ENCODE measurements at places on chromosomes 2 and 18.

- peak; percentile 69 for DNase-seq
These were observed 63.5 kb downstream of the RTTN start for GRCh38 chr18:70142001-70142400.

DNA sequence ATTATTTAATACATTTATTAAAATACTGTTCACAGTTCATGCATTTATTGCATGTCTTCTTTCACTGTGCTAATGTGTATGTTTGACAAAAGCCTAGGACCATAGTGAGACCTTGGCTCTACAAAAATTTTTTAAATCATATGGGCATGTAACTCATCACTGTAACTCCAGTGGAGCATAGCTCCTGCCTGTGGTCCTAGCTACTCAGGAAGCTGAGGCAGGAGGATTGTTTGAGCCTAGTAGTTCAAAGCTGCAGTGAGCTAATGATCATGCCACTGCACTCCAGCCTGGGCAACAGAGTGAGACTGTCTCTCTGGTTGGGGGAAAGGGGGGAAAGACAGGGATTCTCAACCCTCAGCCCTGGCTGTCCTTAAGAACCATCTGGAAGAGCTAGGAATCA lies 137.8 kb downstream of the PRKCE start:
- no peak for DNase-seq

GRCh38 chr18:8730080-8730827 lies 24.9 kb downstream of the MTCL1 start:
- peak; percentile 72 for DNase-seq

- DNase-seq: no peak
These were observed 7.8 kb downstream of the FOSL2 start for GRCh38 chr2:28400419-28400818.

GRCh38 chr18:76388891-76389423 lies 106.1 kb downstream of the ZNF516 start:
- no peak for DNase-seq

DNA sequence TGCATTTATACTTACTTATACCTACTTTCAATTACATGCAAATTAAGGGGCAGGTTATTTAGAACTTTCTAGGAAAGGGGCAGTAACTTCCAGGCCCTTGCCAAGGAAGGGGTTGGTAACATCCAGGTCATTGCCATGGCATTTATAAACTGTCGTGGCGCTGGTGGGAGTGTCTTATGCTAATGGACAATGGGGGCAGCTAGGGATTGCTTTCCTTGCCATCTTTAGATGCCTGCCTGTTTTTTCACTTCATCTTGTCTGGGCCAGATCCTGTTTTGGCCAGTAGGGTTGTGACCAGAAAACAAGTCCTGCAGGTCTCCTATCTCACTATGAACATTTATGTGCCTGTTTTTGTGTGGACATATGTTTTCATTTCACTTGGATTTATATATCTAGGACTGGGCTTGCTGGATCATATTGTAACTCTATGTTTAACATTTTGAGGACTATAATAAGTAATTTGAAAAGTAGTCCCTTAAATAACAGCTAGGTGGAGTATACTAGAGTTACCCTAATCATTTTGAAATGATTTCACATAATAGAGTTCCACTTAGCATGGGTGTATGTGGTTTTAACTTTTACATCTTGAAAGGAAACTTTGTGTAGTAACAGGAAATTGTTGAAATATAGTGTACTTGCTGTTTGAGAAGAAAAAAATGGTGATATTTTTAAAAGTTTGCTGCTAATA lies 56.1 kb downstream of the LCLAT1 start:
- DNase-seq: no peak

- no peak for DNase-seq
These were observed 62.6 kb upstream of the TGFA start for GRCh38 chr2:70616168-70616694.

GRCh38 chr2:95276244-95276887 lies 2.1 kb downstream of the PROM2 start:
- no peak for DNase-seq

DNA sequence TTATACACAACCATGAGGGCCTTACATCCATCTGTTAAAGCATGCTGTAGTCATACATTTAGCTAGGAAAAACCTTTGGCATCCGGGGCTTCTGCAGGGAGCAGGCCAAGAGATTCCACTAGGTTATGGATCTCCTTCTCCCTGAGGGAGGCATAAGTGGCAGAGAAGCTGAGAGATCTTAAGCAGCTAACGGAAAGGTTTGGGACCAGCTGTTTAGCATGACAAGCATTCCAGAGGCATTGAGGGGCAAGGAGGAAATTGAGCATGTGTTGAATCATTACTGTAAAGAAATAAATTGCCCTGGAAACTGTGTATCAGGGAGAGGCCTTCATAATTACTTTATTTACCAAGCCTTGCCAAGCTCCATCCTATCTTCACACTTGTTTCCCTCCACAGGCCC lies 643.1 kb downstream of the CNTNAP5 start:
- DNase-seq: no peak

- peak; percentile 26 for DNase-seq
These were observed 61.3 kb upstream of the RAPGEF4 start for GRCh38 chr2:172674034-172674967.

- no peak for DNase-seq
These were observed 61.9 kb upstream of the HAAO start for GRCh38 chr2:42854207-42854818.

DNA sequence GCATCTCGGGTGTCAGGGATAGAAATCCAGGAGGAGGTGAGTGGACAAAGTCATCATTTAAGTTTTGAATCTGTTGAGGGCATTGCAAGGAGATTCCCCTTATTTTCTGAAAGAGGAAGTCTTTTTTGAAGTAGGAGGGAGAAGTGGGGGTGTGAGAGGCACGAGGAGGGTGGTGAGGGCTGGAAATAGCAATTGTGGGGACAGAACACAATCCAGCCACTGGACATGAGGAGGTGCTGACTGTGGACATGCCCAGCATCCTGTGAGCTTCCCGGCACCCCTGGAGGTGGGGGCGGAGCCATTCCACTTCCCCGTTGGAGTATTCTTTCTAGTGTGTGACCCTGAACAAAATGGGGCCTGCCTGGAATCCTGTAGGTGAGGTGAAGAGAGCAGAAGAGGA lies 310.7 kb upstream of the EPAS1 start:
- DNase-seq: no peak

DNA sequence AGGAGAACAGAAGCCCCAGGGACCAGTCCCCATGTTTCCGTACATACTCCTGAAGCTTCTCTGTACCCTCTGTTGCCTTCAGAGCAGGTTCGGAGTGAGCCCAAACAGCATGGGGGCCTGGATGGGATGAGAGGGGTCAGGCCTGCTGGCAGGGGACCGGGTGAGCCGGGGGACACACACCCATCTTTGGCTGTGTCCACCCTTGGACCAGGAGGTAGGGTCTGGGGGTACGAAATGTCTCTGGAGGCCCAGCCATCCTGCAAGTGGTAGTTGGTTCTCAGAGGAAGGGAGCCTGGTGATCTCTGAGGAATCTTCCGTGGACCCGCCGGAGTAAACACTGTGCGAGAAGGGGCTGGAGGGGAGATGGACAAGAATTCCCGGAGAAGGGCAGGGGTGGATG lies 15.3 kb downstream of the FBLN7 start:
- no peak for DNase-seq

DNA sequence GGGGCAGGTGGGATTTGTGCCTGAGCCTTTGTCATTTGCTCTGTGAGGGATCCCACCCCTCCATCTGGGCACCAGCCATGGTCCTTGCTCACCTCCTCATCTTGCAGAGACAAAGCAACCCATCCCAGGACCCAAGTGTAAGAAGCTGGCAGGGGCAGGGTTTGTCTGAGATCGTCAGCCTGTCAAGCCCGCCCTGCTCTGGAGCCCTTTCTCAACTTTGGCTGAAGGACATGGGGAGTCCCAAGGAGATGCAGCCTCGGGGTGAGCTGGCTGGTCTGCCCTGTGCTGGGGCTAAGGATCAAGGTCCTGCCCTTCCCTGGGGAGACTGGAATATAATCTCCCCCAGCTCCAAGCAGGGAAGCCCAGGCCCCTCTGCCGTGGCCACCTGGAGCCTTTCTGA lies 86.0 kb downstream of the CAPN13 start:
- DNase-seq: no peak

GRCh38 chr2:55585451-55586080 lies 31.9 kb downstream of the PPP4R3B start:
- DNase-seq: no peak

DNA sequence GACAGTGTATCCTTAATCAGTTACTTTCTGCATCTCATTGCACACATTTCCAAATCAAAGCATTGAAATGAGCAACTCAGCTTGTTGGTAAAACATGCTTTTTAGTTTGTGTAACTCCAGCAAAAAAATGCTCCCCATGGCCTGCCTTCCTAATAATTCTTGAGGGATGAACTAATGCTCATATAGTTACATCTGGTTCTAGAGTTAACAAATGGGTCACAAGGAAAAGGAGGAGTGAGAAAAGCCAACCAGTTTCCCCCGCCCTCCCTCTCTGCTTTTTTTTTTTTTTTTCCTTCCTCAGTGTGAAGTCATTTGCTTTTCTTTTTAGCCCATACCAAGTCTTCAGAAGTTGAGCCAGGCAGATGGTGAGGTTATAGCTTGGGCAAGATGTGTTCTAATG lies 231.7 kb downstream of the MTX2 start:
- no peak for DNase-seq

GRCh38 chr2:111176388-111176787 lies 55.7 kb downstream of the BCL2L11 start:
- DNase-seq: no peak

- no peak for DNase-seq
These were observed 43.1 kb downstream of the KCTD18 start for GRCh38 chr2:200466425-200467418.

GRCh38 chr2:128794285-128794684 lies 475.6 kb upstream of the HS6ST1 start:
- DNase-seq: no peak

GRCh38 chr2:70936165-70936978 lies 672 bp downstream of the ATP6V1B1 start:
- DNase-seq: no peak

DNA sequence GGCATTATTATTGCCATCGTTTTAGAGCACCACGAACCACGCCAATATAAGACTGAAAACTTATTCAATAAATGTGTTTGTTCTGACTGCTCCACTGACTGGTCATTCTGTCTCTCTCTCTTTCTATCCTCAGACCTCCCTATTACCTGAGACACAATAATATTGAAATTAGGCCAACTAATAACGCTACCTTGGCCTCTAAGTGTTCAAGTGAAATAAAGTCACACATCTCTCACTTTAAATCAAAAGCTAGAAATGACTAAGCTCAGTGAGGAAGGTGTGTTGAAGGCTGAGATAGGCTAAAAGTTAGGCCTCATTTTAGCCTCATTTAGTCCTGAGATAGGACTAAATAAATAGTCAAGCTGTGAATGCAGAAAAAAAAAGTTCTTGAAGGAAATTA lies 38.8 kb downstream of the G6PC2 start:
- no peak for DNase-seq

DNA sequence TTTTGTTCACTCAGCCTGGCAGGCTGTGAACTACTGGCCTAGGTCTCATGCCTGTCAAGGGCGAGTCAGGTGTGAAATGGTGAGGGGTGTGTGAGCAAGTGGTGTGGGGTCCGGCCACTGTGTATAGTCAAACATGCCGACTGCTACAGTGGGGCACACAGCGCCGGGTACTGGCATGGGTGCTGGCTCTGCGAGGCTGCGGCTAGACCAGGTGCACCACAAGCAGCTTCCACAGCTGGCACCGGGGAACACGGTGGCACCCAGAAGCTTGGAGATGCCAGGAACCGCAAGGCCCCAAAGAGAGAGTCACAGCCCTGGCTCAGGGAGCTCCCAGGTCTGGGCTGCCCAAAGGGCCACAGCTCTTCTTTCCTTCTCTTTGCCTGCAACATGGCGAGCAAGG lies 49.7 kb downstream of the CCDC68 start:
- no peak for DNase-seq

DNA sequence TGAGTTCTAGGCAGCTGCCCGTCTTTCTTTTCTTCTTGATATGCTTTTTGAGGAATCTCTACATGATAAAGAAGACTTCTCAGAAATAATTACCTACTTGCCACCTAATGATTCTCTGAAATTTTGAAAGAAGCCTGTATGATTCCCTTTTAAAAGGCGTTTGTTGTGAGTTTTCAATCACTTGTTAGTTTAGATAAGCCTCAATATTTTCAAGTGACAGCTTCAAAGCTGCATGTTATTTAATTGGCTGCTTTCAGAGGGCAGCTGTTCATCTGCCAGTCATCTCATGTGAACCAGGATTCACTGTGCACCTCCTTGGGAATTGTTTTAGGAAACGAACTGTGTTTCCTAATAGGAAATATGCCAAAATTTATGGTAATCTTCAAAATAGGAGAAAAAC lies 938.1 kb downstream of the CPS1 start:
- no peak for DNase-seq

- peak; percentile 78 for DNase-seq
These were observed 194.9 kb upstream of the TNP1 start for GRCh38 chr2:217054791-217055190.

GRCh38 chr2:141906678-141907077 lies 224.1 kb downstream of the LRP1B start:
- no peak for DNase-seq

DNA sequence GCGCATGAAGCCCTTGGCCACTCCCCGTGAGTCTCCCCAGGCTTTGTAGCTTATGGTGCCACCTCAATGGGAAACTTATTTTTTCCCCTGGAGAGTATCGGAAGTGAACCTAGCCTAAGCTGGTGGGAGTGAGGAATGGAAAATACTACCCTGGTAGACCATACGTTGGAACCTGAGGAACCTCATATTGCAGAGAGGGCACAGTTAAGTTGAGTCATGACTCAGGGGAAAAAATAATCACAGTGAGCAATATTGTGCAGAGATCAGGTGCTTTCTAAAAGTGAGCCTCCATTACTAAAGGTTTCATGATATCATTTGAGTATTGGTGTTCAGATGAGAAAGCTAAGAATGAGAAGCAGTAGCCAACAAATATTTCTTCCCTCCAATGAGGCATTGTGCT lies 360.5 kb upstream of the NT5C1B start:
- no peak for DNase-seq

DNA sequence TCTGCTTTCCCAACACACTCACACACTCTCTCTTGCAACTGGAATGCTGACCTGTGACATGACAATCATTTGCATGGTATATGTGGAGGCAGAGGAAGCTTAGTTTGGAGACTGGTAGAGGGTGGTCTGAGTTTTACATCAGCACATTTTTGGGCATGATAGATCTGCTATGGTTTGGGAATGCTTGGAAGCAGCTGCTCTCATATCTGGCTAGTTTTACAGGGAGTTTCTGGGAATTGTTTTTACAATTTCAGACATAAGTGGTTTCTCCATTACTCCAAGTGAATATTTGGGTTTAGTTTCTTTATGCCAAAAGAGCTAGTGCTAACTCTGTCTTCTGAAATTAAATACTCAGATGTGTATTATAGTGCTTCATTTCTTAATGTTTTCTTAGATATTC lies 977.6 kb downstream of the SUCLG1 start:
- no peak for DNase-seq

GRCh38 chr2:3784731-3785130 lies 81.4 kb downstream of the DCDC2C start:
- no peak for DNase-seq

DNA sequence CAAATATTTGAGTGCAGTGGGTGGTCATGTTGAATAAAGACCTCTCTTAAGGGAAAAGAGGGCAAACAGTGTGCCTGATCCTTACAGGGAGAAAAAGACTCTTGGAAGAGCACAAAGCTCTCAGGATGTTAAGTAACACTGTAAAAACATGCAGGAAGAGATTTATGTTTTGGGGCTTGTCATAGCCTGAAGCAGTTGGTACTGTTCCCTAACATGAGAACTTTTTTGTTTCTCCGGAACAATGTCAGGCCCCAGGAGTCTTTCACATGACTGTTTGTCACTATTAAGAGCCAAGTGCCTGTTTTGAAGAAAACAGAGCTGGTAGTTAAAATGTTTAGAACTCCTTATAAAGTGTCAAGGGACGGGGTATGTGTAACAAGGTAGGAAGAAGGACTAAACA lies 83.7 kb upstream of the B3GNT2 start:
- no peak for DNase-seq

All from cerebellum (tissue), 4 donors.